ENCODE measurements at places on chromosomes 7 and 10. TPM values are rescaled to one million over a fixed set of nuclear protein-coding genes. Genes with fewer than 3 reads are reported as not detected.

GRCh38 chr7:26006426-26006825 lies 145.6 kb upstream of the NFE2L3 start:
- H3K4me3 ChIP-seq = no peak overlapping the region
- H3K27me3 ChIP-seq = peaks cover 54% of the 10 kb centered on the region

DNA sequence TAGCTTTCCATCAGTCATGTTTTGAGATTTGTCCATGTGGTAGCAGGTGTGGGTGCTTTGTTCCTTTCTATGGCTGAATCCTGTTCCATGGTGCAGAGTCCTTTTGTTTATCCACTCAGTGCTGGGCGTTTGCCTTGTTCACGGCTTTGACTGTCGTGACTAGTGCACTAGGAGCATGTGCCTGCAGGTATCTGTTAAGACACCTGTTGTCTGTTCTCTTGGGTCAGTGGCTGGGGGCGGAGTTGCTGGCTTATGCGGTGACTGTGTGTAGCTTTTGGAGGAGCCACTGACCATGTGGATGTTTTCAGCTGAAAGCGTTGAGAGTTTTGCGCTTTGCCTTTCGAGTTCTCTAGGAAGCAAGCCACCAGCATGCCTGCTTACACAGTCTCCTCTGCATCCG lies 573.1 kb upstream of the FOXK1 start:
- no peak overlapping the region for H3K27ac ChIP-seq
- no peak overlapping the region for H3K4me3 ChIP-seq
- H3K36me3 ChIP-seq = no peaks in the 10 kb centered on the region
- no peaks in the 10 kb centered on the region for H3K27me3 ChIP-seq
- H3K4me1 ChIP-seq = no peaks in the 10 kb centered on the region

ADRA2A gene
- total RNA-seq = 0.27 TPM

GRCh38 chr7:99992330-99993038 lies 16.7 kb upstream of the AZGP1 start:
- peak overlapping the region; percentile 69 for H3K27ac ChIP-seq
- H3K4me1 ChIP-seq = peaks cover 49% of the 10 kb centered on the region
- no peaks in the 10 kb centered on the region for H3K36me3 ChIP-seq
- H3K27me3 ChIP-seq = no peaks in the 10 kb centered on the region
- DNase-seq = no peak

GRCh38 chr7:82757-83155 lies 109.6 kb upstream of the FAM20C start:
- H3K4me3 ChIP-seq = no peak overlapping the region
- H3K36me3 ChIP-seq = no peaks in the 10 kb centered on the region
- DNase-seq = no peak
- H3K27ac ChIP-seq = no peak overlapping the region

EBF3 gene
- total RNA-seq = 6.2 TPM

GRCh38 chr10:20156511-20156910 lies 340.3 kb downstream of the PLXDC2 start:
- H3K27me3 ChIP-seq = no peaks in the 10 kb centered on the region
- no peaks in the 10 kb centered on the region for H3K36me3 ChIP-seq
- H3K27ac ChIP-seq = no peak overlapping the region
- no peaks in the 10 kb centered on the region for H3K4me1 ChIP-seq
- no peak for DNase-seq

- peaks cover 5% of the 10 kb centered on the region for H3K27me3 ChIP-seq
- DNase-seq = no peak
- H3K4me3 ChIP-seq = no peak overlapping the region
These were observed 22.1 kb downstream of the HSPA12A start for GRCh38 chr10:116720241-116720643.

- peaks cover 11% of the 10 kb centered on the region for H3K36me3 ChIP-seq
- H3K27ac ChIP-seq = peak overlapping the region; percentile 62
- no peak for DNase-seq
These were observed 63.4 kb upstream of the DDC start for GRCh38 chr7:50628434-50629084.

DNA sequence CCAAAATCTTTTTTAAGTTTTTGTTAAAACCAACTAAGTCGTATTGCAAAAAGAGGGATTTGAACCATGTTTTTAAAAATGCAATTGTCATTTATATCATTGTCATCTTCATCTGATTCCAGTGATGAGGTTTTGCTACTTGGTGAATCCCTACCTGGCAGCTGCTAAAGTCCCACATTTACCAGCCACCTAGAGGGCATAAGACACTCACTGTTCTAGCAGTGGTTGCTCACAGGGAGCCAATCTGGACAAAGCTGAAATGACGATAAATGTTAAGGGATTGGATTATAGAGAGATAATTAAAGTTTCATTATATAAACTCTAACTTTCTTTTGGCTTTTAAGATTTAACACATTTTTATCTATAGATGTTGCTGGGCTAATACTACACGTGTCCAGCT lies 18.7 kb downstream of the KIFBP start:
- no peak for DNase-seq
- H3K4me3 ChIP-seq = no peak overlapping the region
- peaks cover 3% of the 10 kb centered on the region for H3K4me1 ChIP-seq
- no peaks in the 10 kb centered on the region for H3K27me3 ChIP-seq
- H3K36me3 ChIP-seq = peaks cover 64% of the 10 kb centered on the region
- H3K27ac ChIP-seq = no peak overlapping the region

GRCh38 chr10:117441812-117442443 lies 66.7 kb upstream of the PDZD8 start:
- no peak for DNase-seq
- H3K27ac ChIP-seq = no peak overlapping the region
- H3K4me3 ChIP-seq = no peak overlapping the region
- peaks cover 7% of the 10 kb centered on the region for H3K4me1 ChIP-seq
- H3K36me3 ChIP-seq = no peaks in the 10 kb centered on the region

CACNA2D1 gene
- 64.6 TPM for total RNA-seq

- peak overlapping the region; percentile 95 for H3K4me3 ChIP-seq
- H3K27me3 ChIP-seq = no peaks in the 10 kb centered on the region
- peak overlapping the region; percentile 93 for H3K27ac ChIP-seq
- no peak for DNase-seq
- H3K36me3 ChIP-seq = peaks cover 40% of the 10 kb centered on the region
These were observed 1.7 kb downstream of the PGAM1 start for GRCh38 chr10:97427571-97428179.

GPR15LG gene
- not detected for total RNA-seq

DNA sequence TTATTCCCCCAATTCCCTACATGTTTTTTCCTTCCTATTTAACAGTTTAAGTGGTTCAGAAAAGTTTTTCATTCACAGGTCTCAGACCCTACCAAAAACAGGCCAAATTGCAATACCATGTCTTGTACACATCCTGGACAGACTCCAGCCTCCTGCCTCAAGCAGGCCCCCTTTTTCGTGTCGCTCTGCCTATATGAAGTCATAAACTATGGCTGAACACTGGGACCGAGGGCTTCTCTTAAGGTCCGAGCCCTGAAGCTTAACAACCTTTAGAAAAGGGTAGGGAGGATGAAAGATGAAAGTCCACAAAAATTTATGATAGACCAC lies 1.4 kb downstream of the FBXW4 start:
- H3K4me3 ChIP-seq = peak overlapping the region; percentile 97
- H3K27me3 ChIP-seq = no peaks in the 10 kb centered on the region
- H3K4me1 ChIP-seq = peaks cover 67% of the 10 kb centered on the region
- H3K27ac ChIP-seq = peak overlapping the region; percentile 99

DNA sequence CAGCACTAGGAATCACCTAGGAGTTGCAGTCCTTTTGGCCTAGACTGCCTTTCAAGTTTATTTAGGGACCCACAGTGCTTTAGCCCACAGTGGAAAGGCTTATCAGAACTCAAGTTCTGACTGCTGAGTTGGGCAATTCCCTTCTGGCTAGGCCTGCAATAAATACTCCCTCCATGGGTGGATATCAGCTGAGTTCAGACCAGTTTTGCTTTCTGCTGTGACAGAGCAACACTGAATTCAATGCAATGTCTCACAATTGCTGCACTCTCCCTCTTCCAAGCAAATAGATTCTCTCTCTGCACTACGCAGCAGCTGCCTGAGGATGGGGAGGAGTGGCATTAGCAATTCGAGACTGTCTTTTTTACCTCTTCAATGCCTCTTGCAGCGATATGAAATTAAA lies 1153.3 kb downstream of the SORCS1 start:
- H3K4me1 ChIP-seq = no peaks in the 10 kb centered on the region
- no peaks in the 10 kb centered on the region for H3K27me3 ChIP-seq
- H3K36me3 ChIP-seq = no peaks in the 10 kb centered on the region
- no peak for DNase-seq
- H3K27ac ChIP-seq = no peak overlapping the region

- H3K36me3 ChIP-seq = no peaks in the 10 kb centered on the region
- peaks cover 10% of the 10 kb centered on the region for H3K4me1 ChIP-seq
- peaks cover 37% of the 10 kb centered on the region for H3K27me3 ChIP-seq
- H3K4me3 ChIP-seq = peak within 1 kb of the TSS; percentile 70
- H3K27ac ChIP-seq = no peak within 1 kb of the TSS
These were observed at the start of gene PON3 for GRCh38 chr7:95396136-95397032. Gene PON3 (minus strand): TSS chr7:95396375. CDS start chr7:95396350, 25 bp downstream.

GRCh38 chr10:121572859-121573537 lies 25.2 kb downstream of the FGFR2 start:
- H3K27me3 ChIP-seq = peaks cover 49% of the 10 kb centered on the region
- H3K27ac ChIP-seq = no peak overlapping the region
- no peak overlapping the region for H3K4me3 ChIP-seq
- H3K36me3 ChIP-seq = no peaks in the 10 kb centered on the region

NDUFB8 gene
- 430 TPM for total RNA-seq

EGR2 gene
- 0.52 TPM for total RNA-seq

DNA sequence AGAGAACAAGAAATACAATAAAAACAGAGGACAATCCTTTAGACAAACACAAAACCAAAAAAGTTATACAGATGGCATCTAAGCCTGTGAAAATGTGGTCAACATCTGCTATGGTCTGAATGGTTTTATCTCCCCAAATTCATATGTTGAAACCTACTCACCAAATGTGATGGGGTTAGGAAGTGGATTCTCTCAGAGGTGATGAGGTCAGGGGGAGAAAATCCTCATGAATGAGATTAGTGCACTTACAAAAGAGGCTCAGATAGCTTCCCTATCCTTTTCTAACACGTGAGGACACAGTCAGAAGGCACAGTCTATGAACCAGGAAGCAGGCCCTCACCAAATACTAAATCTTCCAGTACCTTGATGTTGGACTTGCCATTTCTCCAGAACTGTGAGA lies 147.8 kb upstream of the GPR22 start:
- no peak overlapping the region for H3K27ac ChIP-seq
- no peaks in the 10 kb centered on the region for H3K27me3 ChIP-seq
- peaks cover 11% of the 10 kb centered on the region for H3K4me1 ChIP-seq
- peaks cover 23% of the 10 kb centered on the region for H3K36me3 ChIP-seq
- no peak overlapping the region for H3K4me3 ChIP-seq
- DNase-seq = no peak

DNA sequence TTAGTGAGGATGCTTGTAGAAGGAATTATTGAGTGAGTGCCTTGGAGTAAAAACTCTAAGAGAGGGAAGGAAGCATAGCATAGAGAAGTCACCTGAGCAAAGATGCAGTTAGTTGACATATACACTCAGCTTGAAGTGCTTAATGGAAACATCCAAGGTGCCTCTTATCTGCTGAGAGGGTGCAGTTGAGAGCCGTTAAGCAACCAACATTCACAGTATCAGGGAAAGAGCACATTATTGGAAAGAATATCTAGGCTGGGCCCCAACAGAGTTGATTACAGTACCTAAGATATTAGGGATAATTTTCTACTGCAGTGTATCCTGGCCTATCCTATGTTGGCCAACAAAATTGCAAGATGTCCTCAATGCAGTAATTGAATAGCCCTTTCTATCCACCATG lies 302.0 kb downstream of the ETV1 start:
- H3K4me3 ChIP-seq = no peak overlapping the region
- H3K4me1 ChIP-seq = no peaks in the 10 kb centered on the region
- DNase-seq = no peak
- no peaks in the 10 kb centered on the region for H3K27me3 ChIP-seq
- H3K27ac ChIP-seq = no peak overlapping the region

Data from left ventricle myocardium inferior (tissue), 1 donor.